ENCODE measurements at places on chromosomes 4 and X. TPM values are rescaled to one million over a fixed set of nuclear protein-coding genes. Genes with fewer than 3 reads are reported as not detected.

DNA sequence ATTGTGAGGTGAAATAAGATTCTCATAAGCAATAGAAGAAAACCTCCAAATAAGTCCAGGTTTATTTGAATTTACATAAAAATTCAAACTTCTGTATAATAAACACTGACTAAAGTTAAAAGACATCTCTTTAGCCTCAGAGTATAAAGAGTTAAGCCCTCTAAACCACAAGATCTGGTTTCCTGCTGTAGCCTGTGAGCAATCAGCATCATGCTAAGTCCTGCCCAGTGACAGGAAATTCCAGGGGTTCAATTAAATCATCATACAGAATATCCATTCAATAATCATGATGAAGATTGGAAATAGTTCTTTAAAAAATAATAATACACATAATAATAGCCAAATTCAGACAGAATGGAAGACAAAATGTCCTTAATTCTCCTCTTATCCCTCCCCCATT, 139.2 kb upstream of the DGKK start:
- no peak for DNase-seq

DNA sequence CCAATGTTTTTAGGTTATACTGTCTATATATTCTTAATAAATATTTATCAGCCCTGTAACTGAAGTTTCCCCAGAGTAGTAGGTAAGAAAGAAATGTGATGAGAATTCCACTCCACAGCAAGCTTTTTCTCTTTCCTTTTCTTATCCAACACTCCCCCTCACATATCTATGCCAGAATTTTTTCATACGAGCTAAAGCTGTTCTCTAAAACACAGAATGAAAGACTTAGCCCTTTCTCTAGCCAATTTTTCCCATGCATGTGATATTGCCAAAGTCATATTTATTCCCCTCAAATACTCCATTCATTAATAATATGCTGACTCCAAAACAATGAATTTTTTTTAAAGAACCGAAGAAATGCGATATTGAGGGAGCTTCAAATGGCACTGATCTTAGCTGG, 32.3 kb downstream of the VEGFC start:
- DNase-seq: no peak

The RBPJ gene
- 50.2 TPM for total RNA-seq

DNA sequence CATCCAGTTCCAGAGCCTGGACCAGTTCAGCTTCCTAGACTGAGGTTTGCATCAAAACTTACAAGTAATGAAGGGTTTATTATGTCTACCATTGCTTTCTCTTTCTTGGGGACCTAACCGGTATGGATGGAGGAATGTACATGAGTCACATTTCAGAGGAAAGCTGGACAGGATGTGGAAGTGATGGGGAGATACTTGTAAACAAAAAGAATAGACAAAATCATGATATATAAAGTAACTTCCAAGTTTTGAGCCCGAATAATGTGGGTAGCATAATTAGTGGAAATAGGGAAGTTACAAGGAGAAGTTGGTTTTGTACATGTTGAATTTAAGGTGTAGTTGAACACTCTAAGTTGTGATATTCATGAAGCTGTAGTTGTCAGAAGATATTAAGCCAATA, 15.0 kb downstream of the FNIP2 start:
- DNase-seq: no peak

The FRMPD4 gene
- total RNA-seq: not detected

DNA sequence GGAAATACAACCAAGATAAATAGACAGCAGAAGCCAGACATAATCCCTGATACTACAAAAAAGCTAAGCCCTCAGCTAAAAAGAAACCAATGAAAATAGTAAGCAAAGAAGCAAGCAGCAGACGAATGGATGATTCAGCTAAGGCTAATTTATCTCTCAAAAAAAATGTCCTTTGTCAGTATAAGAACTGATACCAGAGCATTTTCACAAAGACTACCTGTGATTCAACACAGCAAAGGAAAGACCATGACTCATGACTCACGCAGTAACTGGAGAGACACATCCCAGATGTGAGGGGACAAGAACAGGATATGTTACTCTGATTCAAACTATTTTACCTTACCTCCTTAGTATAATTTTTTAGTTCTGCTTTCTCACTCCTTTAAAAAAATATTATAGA, 22.7 kb upstream of the TMPRSS11F start:
- DNase-seq: no peak

DNA sequence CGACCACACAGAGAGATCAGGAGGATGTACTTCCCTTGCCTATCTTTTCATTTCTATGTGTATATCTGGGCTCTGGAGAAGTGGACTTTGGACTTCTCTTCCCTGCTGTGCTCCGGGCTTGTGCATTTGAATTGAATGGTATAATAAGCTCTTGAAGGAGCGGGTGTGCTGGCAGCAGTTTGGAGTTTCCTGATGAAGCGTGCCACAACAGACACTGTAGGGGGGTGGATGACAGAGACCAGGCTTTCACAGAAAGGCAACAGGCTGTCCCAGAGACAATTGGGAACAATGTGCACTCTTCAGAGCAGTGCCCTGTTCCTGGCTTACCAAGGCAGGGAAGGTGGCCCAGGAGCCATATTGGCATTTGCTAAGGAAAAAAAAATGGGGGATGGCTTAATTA, 170.1 kb downstream of the FRMPD4 start:
- DNase-seq: no peak
